ENCODE measurements at places on chromosomes 1 and 21.
A peak's percentile ranks its signal among the peaks of the same experiment; 100 is the strongest.

DNA sequence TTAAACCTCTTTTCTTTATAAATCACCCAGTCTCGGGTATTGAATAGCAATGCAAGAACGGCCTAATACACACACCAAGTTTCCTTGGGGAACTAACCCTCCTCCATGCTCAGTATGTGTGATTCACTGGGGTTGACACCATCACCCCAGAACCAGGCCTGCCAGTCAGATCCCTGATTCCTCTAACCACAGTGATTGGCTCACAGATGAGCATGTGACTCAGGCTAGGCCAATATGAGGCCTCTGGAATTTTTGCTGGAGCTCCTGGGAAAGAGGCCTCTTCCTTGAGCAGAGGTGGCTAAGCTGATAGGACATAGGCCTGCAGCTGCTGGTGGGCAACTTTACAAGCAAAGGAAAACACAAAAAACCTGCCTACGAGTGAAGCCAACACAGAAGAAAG lies 74.7 kb upstream of the ZBTB40 start:
- DNase-seq = no peak

- DNase-seq = no peak
Measured at GRCh38 chr1:100076744-100077143, 56.0 kb downstream of the SASS6 start.

GRCh38 chr21:45959182-45959581 lies 22.4 kb upstream of the COL6A1 start:
- DNase-seq = no peak

- no peak for DNase-seq
Measured at GRCh38 chr1:198890214-198890930, 251.5 kb downstream of the PTPRC start.

- DNase-seq = no peak
Measured at GRCh38 chr1:94529416-94529815, 12.1 kb downstream of the F3 start.

DNA sequence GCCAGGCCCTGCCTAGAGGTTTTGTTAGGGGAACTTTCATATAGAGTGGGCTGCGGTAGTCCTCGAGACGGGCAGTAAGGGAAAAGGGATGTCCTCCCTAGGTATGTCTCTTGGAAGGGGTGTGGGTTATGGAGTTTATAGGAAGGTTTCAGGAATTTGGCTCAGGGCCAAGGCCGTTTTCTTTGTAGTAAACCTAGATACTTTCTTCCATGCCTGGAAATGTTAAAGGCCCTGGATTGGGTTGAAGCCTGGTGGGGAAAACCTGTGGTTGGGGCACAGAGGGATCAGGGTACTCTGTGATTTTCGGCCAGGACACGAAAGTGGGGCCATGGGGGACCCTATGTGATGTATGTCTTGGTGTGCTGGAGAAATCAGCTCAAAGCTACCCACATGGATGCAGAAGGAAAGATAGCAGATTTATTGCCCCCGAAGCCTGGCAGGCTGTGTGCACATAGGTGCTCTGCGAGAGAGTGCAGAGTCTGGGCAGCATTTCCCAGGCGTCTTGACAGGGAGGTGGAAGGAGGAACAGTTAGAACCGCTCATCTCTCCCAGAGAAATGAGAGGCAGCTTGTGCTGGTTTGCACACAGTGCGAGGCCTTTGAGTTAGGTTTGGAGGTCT lies 1.7 kb downstream of the SNAP47 start:
- DNase-seq = no peak

GRCh38 chr1:27138368-27138767 lies 16.6 kb downstream of the SLC9A1 start:
- DNase-seq = no peak

DNA sequence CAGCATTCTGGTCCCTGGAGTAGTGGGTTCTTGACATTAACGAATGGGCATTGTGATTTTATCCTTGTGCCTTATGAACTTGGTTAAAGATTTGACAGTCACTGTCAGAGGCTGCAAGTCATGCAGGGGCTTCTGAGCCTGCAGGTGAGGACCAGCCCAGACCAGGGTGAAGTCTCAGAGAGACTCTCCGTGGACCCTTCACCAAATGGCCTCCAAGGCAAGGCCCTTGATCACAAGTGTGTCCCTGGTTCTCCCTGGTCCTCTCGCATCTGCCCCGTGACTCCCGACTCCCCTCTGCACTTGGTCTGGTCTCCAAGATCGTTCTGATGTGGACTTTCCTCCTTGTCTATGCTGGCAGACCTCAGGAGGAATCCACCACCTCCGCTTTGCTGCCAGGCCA lies 476.5 kb upstream of the VAMP3 start:
- no peak for DNase-seq

DNA sequence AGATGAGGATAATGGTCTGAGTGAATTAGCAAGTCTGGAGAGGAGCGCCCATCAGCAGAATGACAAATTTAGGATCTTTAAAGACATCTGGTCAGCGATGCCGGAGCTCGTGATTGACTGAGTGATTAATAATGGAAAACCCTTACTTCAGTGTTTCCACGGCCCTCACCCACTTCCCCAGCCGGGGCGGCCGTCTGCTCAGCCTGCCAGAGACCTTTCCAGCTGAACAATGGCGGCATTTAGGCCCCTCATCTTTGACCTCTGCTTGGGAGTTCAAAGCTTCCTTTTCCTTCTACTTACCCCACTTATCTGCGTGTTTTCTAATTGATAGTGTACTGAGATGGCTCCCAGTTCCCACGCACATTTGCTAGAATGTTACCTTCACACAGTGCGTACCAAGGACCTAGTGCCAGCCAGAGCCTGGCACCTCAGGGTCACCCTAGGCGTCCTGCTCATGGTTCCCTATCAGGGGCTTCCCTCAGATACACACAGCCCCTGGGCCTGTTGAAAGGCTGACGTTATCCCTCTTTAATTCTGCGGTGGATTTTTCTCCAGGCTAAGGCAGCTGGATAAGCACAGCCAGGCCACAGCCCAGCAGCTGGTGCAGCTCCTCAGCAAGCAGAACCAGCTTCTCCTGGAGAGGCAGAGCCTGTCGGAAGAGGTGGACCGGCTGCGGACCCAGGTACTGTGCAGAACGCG lies 232.8 kb downstream of the SDCCAG8 start:
- DNase-seq = no peak

GRCh38 chr21:41360072-41360821 lies 1.6 kb upstream of the MX2 start:
- DNase-seq = no peak

DNA sequence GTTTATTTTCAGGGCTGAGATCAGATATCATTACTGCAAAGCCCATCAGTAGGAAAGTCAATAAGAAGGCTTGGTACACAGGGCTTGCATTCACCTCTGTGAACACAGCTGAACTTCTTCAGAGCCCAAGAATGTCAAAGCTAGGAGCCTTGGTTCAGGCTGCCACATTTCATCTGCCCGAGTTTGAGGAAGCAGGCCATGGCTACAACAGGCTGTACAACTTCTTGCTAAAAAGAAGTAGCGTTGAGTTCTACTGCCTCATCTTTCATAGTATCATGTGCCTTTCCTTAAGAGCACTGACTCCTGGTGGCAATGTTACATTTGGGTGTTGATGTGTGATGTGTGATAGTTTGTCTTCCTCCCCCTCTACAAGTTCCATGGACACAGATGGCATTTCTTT lies 10.1 kb downstream of the C1orf162 start:
- DNase-seq = no peak

DNA sequence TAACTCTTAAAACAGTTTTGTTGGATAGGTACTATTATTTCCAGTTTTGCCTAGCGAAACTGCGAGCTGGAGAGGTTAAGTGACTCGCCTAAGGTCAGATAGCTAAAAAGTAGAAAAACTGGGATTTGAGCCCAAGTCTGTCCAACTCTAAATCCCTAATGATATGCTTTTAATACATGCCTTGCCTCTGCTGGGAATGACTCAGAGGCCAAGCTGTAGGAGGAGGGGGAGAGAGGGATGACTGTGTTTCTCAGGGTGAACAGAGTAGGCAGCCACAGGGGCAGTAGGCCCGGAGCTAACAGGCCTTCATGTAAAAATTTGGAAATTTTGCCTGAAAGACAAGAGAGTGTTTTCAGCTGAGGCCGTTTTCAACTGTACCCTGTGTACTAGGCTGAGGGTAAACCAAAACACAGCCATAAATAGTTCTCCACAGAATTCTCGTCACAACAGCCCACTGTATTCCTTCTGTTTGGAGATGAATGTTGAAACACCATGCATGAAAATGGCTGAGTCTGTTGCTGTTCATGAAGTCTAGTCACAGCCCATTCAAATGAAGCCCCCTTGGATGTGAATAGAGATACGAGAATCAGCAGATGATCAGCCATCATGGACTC lies 107.5 kb upstream of the HOOK1 start:
- peak; percentile 9 for DNase-seq

DNA sequence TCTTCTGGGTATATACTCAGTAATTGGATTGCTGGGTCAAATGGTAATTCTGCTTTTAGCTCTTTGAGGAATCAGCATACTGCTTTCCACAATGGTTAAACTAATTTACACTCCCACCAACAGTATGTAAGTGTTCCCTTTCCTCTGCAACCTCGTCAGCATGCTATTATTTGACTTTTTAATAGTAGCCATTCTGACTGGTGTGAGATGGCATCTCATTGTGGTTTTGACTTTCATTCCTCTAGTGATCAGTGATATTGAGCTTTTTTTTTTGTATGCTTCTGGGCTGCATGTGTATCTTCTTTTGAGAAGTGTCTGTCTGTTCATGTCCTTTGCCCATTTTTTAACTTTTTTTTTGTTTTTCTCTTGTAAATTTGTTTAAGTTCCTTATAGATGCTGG lies 279.4 kb downstream of the PTGER3 start:
- no peak for DNase-seq

- no peak for DNase-seq
Measured at GRCh38 chr1:47178654-47179016, 11.2 kb downstream of the PDZK1IP1 start.

- DNase-seq = no peak
Measured at GRCh38 chr1:200040481-200041138, 13.1 kb downstream of the NR5A2 start.

DNA sequence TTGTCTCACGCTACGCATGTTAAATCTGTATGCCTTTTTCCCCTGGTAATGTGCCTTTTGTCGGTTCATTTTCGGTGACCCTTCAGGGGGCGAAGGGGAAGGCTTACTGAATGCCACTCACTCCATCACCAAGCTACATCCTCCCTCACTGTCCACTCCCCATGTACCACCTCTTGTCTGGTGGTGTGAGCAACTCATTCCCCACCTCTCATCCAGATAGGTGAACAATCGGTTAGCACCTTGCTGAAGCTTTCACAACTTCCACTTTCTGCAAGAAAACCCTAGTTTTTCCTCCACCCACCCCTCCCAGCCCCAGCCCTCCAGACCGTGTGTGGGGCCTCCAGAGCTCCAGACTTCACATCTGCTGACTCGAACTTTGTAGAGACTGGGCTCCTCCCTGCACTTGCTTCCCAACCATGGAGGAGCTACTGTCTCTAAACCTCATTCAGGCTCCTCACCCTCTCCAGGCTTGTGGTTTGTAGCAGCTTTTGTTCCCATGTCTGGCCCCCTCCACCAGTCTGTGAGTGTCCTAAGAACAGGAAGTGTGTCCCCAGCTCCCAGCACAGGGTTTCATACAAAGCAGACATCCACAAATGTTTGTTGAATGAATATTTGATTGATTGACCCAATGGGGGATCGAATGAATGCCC lies 48.4 kb upstream of the RUNX3 start:
- DNase-seq = no peak

DNA sequence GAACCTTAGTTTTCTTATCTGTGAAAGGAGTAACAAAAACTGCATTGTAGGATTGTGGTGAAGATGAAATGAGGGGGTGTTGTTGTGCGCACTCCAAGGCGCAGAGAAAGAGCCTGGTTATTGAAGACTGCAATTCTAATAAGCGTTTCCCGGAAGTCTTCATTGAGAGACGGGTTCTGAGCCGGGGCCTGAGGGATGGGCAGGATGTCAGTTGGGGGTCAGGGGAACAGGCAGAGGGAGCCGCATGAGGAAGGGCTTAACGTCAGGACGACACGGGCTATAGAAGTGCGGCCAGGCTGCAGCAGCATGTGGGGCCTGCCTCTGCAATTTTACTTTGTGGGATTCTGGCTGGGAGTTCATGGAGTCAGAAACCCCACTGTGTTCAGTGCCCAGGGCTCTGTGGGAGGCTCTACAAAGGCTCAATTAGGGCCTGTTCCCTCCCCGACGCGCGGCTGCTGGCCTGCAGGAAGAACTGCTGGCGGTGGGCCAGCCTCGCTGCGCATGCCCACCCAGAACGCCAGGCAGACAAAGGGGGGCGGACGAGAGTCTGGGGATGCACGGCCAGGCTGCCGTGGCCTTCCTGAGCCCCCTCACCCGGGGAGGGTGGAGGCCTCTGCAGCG lies 20.7 kb downstream of the TRIM62 start:
- no peak for DNase-seq

DNA sequence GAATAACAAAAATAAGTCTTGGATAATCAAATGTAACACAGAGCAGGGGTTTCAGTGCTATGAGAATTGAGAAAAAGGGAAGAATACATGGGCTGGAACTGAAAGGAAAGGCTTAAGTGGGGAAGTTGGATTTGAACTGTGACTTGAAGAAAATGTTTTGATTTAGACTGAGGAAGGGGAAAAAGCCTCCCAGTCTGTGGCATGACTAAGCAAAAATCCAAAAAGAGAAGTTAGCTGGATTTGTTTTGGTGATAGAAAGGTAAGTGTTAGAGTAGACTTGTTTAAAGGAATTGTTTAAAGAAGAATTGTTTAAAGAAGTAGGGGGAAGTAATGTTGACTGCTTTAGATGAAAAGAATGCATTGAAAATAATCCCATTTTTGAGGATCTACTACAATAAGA lies 46.0 kb downstream of the KCNK2 start:
- no peak for DNase-seq

- no peak for DNase-seq
Measured at GRCh38 chr1:45883658-45884057, 80.2 kb downstream of the MAST2 start.

DNA sequence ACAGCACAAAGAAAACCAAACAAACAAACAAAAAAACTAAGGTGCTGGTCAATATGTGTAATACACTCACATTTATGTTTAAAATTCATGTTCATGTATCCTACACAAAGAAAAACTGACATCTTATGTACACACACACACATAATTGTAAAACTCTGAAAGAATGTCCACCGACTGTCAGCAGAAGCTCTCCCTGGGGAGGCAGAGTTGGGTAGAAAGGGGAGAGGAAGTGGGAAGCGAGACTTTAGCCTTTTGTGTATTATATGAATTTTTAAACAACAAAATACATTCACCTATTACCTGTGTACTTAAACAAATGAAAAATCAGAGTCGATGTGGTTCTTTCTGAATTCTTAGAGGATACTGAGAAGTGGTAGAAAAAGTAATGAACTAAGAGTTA lies 88.3 kb downstream of the ABCA4 start:
- DNase-seq = no peak

GRCh38 chr21:42320791-42321190 lies 5.6 kb upstream of the TFF3 start:
- no peak for DNase-seq

GRCh38 chr1:32426489-32427255 lies 32.4 kb upstream of the BSDC1 start:
- DNase-seq = peak; percentile 22

Measured in GOT3 (cell line).